Femur (tissue), 1 donor: ENCODE measurements at places on chromosomes 12 and 14.
A peak's percentile ranks its signal among the peaks of the same experiment; 100 is the strongest.

DNA sequence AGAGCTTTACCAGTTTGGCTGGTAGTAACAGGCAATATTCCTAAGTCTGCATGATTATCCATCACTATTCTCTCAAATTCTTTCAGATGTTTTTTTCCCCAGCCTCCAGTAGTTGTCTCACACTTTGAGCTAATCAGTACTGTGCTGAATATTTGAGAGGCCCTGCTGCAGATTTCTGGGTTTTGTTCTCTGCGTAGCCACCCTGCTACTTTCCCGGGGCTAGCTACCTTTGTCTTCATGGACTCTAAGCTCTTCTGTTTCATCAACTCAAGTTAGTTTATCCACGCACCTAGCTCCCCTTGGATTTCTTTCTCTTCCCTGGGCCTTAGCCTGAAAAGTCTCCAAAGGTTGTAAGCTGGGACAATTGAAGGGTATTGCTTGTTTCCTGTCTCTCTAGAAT lies 73.0 kb downstream of the FUT8 start:
- DNase-seq = no peak

DNA sequence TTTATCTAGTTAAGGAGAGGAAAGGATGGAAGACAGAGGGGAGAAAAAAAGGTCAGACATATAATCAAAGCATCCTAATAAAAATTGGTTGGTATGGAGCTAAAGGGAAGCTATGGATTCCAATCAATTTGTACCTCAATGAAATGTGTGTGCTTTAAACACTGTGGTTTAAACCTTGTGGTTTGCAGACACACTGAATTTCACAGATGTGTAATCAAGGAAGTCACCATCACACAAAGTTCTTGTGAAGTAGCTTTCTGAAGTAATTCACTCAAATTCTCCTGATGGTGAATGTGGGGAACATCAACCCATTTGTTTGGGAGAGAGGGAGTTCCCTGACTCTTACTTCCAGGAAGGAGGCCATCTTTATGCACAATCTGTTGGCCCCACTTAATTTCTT lies 243.3 kb upstream of the KRR1 start:
- no peak for DNase-seq

- DNase-seq = no peak
Measured at GRCh38 chr14:63224196-63224595, 20.0 kb downstream of the RHOJ start.

DNA sequence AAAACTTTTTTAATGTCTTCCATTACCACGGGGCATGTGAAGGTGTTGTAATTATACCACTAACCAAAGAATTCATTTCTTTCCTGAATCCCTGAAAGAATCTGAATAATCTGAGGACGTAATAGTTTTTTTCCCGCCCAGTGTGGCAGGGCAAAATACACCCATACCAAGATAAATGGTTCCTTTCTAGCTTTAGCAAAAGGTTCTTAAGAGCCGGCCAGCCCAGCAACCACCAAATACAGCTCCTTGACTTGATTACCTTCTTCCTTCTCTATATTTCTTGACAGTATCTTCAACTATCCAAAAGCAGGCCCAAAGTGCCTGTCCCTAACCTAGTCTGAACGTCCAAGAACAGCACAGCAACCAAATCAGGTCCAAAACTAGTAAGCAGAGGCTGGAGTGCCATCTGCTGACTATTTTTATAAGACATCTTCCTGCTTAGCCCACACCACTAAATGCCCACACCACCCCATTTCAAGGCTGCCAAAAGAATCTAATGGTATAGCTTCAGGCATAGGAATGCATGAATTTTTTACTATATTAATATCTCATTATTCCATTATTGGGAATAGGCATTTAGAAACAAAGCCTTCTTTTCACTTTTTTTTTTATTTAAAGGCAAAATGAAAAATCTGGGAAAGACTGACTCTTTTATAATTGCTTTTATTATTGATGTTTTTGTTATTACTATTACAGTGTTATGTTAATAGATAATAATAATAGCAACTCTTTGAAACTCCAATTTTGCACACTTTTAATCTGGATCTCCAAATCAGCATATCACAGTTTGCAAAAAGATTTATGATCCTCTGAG lies 524.4 kb downstream of the MED13L start:
- DNase-seq = peak; percentile 60

DNA sequence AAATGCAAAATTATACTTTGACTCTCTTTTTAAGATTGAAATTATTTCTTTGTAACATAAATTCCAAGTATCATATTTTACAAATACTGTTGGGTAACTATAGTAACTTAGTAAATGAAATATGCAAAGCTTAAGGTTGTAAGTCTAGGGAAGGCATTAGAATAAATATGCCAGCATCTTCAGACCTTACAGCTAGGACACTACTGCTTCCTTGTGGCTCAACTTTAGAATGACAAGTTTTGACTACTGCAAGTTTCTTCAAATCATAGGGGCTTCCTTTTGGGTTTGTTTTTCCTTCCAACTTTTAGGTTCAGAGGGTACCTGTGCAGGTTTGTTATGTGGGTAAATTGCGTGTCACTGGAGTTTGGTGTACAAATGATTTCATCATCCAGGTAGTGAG lies 17.7 kb upstream of the ANP32D start:
- DNase-seq = no peak

- no peak for DNase-seq
Measured at GRCh38 chr12:132633398-132633797, 14.8 kb downstream of the P2RX2 start.

GRCh38 chr12:102461501-102461900 lies 18.9 kb downstream of the IGF1 start:
- DNase-seq = no peak

DNA sequence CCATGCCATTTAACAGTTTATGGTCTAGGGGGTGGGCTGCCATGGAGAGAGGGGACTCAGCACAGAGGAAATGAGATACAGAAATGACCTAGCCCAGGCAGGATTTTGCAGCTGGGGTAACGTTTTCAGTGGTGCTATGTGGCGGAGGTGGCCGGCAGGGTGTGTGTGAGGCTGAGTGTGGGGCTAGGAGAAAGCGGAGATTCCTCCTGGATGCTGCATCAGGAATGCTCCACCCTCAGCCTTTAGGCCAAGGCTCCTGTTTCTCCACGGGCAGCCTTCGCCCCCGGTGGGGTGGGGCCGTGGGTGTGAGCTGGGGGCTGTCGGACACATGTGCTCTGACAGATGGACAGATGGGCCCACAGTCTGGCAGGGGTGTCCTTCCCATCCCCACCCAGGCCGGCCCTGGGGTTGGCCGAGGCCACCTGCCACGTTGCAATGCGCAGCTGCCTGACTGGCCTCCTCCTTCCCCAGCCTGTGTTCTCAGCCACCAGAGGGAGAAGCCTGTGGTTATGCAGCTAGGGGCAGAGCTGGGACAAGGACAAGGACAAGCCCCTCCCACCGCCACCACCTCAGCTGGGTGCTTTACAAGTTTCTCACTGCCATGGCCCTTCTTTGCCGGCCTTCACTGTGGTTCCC lies 44.3 kb downstream of the TEAD4 start:
- DNase-seq = peak; percentile 80

- no peak for DNase-seq
Measured at GRCh38 chr14:86491743-86492142, 961.8 kb downstream of the FLRT2 start.

DNA sequence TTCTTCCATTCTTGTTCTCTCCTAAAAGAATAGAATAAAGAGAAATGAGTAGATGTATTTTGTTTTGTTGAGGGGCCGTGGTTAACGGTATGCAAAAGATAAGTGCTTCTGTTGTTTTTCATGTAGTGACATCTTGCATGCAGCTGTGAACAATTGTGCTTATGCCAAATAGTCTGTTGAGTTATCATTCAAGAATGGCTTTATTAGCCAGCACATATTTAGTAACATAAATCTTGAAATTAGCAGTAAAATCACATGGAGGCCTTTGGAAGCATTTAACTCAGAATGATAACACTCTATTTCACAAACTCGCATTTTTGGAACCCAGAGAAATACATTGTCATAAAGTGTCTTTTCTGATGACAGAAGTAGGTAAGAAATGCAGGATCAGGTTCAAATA lies 1772.0 kb upstream of the FLRT2 start:
- no peak for DNase-seq

GRCh38 chr12:8867786-8868185 lies 45.4 kb downstream of the A2ML1 start:
- DNase-seq = no peak

GRCh38 chr14:58961045-58961731 lies 227.3 kb upstream of the DAAM1 start:
- peak; percentile 73 for DNase-seq

DNA sequence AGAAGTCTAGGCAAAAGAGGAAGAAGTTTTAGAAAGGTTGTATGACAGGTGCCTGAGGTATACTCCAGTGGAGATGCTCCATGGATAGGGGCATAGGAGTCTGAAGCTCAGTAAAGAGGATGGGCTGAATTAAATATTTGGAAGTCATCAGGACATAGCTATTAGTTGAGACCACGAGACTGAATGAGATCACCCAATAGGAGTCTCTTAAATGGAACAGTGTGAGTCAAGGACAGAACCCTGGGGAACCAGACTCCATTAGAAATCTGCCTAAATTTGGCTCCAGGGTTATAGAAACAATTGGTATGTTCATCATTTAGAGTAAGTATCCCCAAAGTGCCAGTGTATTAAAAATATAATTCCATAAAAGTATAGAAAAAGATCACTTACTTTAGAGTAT lies 172.6 kb downstream of the PRKCH start:
- no peak for DNase-seq

- no peak for DNase-seq
Measured at GRCh38 chr12:66354291-66354690, 52.0 kb downstream of the HELB start.

DNA sequence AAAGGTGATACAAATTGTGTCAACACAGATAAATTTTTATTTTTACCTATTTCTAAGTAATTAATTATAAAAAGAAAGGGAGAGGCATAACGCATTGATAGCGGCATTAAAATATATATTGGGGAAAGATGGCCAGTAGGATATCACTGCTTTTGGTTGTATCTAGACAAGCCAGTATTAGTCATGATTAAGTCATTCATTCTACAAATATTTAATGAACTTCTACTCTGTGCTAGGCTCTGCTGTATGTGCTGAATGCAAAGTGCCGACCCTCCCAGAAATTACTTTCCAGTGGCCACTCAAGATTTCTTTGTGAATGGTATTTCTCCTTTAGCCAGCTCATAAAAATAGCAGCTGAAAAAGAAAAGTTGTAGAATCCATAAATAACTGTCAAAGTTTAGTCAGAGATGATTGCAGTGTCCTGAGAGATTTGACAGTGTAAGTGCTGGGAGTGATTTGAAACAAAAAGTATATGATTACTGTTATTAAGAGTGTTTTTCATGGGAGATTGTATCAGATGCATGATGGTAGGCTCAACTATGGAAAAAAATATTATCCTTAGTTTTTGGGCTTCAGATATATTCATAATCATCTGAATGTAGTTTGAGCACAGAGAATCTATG lies 133.2 kb downstream of the MGAT4C start:
- no peak for DNase-seq

DNA sequence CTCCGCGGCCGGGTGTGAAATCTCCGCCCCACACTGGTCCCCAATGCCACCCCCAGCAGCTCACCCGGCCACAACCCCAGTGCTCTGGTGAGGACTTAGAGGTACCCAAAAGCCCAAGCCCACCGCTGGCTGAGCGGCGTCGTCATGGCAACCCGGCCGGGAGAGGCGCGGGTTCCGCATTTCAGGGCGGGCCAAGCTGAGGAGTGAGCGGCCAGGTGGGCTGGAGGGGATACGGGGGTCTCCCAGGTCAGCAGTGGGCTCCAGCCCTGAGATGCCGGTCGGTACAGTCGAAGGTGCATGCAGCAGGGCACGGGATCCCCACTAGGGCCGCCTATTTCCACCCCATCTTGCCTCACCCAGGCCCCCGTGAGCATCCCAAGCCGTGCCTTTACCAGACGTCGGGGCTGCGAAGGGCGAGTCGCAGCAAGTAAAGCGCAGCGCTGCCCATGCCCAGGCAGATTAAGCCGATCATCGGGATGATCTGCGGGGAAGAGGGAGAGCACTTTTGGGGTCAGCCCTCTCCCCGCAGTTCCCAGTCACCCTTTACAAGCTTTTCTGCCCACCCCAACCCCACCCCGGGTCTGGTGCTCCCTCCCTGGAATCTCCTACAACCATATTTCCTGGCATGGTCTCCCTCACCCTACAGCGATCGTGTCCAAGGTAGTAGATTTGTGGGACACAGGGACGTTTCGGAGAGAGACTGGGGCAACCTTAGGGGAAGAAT lies 6.9 kb downstream of the SHMT2 start:
- DNase-seq = peak; percentile 44

- peak; percentile 53 for DNase-seq
Measured at GRCh38 chr12:21831791-21832344, 57.4 kb upstream of the KCNJ8 start.
